ENCODE measurements at places on chromosomes 4 and X.

DNA sequence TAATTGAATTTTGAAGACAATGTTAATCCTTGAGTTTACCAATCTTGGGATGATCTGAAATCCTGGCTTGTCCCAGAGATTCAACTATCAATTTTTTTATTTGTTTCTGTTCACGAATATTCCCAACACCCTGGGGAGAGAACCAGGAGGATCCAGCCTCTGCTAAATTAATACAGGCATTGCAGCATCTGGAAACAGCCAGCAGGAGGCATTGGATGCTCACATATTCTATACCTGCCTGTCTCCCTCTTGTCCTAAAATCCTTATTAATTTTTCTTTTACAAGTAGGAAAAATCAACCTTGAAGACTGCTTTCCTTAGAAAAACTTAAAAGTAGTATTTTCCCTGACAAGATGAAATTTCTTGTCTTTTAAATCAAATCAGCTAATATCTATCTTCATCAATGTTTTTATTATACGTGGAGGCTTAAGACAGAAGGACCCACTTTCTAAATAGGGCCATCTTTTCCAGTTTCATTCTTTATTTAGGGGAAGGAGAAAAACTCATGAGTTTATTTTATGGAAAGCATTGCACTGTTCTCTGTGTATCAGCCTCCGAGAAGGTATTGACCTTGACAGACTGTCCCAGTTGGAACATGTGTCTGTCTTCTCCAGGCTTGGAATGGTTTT is 102.4 kb downstream of the CLNK start:
- DNase-seq, result no peak

GRCh38 chr4:69684804-69685203 is 31.8 kb upstream of the UGT2A1 start:
- DNase-seq, result no peak

GRCh38 chr4:7766661-7767345 is 172.9 kb downstream of the AFAP1 start:
- DNase-seq, result no peak

DNA sequence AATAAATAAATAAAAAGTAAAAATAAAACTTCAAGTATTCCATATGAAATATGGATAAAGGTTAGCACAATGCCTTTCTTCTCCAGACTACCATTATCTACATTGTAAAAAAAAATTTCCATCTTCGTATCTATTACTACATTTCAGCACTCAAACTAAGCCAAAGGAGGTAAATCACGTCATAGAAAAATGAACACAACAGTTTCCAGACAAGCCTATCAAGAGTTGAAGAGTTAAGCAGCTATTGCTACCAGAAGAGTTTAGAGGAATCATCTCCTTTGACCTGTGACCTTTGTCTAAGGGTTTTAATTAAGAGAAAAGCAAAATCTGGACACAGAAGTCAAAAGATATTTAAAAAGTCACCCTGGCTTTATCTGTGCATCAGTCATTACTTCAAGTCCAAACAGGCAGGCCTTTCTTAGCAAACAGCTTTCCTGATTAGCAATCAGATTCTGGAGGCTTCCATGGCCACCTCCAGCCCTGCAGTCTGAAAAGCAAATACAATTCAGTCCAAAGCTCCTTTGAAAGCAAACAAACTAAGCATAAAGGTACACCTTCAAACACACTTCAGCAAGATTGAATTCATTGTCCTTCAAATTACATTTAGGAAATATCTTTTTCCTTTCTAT is 82.2 kb downstream of the APBB2 start:
- no peak for DNase-seq

All from activated CD8-positive, alpha-beta memory T cell treated with anti-CD3 and anti-CD28 coated beads for 4 hours (primary cell).